ENCODE measurements at places on chromosomes 1 and 21.

DNA sequence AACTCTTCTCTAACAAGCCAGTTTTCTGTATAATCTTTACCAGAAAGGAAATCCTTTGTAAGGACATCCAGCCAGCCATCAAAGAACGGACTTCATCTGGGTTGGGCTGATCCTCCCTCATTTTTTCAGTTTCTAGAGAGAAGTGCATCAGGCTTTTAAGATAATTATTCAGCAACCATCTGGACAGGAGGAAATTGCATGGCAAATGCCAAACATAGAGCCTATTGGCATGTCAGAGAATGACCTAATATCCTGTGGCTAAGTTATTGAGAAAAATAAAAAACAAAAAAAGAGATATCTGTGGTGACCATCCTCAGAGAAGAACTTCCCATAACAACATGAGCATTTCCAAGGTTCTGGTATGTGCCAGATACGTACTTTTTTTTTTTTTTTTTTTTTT lies 74.9 kb upstream of the BEND5 start:
- DNase-seq = no peak

DNA sequence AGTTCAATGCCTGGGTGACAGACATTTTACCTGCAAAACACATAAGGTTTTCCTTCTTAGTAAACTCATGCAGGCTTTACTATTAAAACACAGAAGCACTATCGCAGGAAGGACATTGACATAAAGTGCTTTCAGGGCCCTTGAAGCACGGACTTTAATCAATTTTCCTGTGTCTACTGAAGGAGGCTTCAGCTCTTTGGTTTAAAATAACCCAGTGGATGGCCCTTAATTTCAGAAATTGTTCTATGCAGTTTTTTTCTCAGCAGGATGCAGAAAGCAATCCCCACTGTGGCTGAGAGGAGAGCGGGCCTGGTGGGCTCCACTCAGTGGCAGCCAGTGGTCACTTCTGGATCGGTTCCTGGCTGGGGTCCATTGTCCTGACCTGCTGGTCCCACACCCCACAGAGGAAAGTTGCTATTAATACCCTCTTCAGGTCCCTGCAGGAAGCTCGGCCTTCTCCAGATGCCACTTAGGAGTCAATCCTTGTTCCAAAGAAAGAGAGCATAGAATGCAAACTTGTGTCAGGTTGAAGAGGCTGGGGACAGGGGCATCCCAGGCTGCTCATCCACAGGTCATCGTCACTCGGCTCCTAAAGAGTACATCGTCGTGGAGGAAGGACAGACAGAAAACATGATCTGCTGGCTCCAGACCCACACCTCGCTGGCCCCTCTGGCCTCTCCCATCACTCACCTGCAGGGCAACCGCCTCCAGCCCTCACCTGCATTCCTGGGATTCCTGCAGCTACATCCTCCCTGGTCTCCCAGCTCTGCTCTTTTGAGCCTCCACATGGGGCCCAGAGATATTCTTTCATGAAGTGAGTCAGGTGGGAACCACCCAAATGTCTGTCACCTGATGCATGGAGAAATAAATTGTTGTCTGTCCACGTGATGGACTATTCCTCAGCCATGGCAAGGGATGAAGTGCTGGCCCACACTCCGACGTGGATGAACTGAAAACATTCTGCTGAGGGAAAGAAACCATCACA lies 153.1 kb downstream of the PSMG1 start:
- no peak for DNase-seq

DNA sequence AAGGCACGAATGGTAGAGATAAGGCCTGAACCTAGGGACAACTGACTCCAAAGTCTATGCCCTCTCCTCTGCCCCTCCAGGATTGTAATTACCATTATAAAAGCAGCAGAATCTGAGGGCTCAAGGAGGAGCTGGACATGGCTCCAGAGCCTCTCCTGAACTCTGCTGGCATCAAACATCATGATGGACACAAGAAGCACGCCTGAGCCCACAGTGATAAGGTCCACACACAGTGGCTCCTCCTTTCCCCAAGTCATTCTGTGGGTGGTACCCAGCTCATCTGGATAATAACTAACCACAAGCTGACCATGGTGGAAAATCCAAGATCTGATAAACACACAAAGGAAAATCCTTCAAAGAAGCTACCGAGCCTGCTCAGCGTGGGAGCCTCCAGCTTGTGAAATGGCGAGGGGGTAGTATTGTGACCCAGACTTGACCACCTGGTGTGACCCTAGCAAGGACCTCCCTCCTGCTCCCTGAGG lies 85.2 kb downstream of the HIVEP3 start:
- no peak for DNase-seq

GRCh38 chr1:232074265-232074664 lies 447.7 kb downstream of the DISC1 start:
- no peak for DNase-seq

DNA sequence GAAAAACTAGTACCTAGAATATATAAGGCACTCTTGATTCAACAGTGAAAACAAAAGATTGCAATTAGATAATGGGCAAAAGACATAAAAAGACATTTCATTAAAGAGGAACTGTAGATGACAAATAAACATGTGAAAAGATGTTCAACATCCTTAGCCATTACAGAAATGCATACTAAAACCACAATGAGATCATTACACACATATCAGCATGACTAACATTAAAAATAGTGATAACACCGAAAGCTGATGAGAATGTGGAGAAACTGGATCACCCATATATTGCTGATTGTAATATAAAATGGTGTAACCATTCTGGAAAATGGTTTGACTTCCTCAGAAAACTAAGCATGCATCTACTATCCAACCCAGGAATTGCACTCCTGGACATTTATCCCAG lies 340.3 kb downstream of the SEC16B start:
- DNase-seq = no peak

GRCh38 chr1:203581841-203582240 lies 44.8 kb upstream of the ATP2B4 start:
- DNase-seq = no peak

- no peak for DNase-seq
Measured at GRCh38 chr1:218499011-218499691, 154.0 kb downstream of the TGFB2 start.

- peak; percentile 82 for DNase-seq
Measured at GRCh38 chr1:150149271-150150132, at the start of gene PLEKHO1. Gene PLEKHO1 (plus strand): TSS chr1:150149916. CDS start chr1:150150258, 342 bp downstream.

DNA sequence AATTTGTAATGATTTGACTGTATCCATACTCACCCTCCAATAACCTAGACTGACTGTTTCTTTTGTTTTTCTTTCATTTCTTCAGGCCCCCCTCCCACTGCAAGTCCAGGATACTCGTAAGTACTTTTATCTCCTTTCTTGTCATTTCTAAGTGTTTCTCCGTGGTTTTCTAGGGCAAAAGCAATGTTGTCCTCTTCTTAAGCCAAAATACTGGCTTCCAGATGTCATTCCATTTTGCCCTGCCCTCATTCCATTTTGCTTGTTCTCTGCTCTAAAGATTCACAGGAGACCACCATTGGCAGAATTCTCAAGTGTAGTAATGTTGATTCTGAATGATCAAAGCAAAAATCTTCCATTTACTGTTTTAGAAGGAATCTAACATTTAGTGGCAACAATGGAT lies 152.8 kb upstream of the UBE2U start:
- DNase-seq = no peak

DNA sequence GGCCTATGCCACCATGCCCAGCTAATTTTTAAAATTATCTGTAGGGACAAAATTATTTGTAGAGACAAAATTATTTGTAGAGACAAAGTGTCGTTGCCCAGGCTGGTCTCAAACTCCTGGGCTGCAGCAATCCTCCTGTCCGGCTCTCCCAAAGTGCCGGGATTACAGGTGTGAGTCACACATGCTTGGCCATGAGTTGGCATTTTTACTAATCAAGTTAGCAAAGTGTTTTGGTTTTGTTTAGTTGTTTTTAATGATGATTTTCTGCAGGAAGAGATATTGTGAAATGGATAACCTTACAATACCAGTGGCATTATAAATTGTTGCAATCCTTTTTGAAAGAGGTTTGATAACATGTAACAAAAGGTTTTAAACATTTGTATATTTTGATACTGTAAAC lies 65.3 kb upstream of the MAGI3 start:
- no peak for DNase-seq

GRCh38 chr1:207029701-207030521 lies 2.6 kb downstream of the C1orf116 start:
- DNase-seq = no peak

DNA sequence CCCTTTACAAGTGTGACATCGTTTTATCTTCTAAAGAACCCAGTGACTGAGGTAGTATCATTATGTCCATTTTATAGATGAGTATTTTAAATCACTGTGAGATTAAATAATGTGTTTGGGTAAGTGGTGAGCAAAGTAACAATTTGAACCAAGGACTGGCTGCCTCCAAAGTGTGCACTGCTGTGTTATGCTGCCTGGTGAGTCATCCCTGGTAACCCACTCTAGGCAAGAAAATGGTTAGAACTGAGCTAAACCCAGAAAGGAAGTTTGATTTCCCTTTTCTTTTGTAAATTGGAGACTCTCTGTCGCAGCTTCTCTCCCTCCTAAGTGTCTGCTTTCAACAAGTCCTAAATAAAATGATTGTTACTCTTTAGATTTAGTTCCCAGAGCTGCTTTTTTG lies 342.8 kb upstream of the KAZN start:
- DNase-seq = no peak

Measured in activated T-cell treated with anti-CD3 and anti-CD28 coated beads for 4 hours (primary cell).